Globus pallidus (tissue), 1 donor: ENCODE measurements at places on chromosomes 2 and 18.

DNA sequence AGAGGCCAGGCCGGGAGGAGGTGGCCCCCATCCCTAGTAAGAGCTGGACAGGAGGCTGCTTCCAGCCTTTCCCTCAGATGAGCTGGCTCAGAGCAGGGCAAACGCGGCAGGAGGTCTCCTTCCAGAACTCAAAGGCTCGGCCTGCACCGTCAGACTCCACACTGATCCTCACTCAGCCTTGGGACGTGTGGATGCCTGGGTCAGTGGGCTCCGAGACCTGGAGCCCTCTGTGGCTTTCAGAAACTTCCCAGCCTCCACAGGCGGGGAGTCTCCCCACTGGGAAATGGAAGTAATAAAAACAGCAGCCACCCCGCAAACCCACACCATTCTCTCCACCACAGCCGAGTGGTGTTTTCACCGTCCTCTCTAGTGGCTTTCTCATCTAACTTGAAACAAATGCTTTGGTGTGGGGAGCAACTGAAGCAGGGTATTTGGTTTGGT lies 54.3 kb downstream of the INPP5D start:
- no peak for DNase-seq

DNA sequence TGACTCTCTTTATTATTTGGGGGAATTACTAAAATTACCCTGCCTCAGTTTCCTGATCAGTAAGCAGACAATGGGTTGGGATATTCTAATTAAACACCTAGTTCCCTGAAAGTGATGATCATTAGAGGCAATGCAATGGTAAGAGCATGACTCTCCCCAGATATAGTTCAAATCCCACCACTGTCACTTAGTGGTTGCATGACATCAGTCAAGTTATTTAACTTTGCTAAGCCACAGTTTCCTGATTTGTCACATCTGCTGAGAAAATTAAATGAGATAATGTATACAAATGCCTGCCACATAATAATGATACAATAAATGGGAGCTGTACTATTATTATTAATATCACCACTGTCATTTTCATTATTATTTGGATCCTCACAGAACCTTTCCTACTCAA lies 29.9 kb downstream of the ZEB2 start:
- no peak for DNase-seq

DNA sequence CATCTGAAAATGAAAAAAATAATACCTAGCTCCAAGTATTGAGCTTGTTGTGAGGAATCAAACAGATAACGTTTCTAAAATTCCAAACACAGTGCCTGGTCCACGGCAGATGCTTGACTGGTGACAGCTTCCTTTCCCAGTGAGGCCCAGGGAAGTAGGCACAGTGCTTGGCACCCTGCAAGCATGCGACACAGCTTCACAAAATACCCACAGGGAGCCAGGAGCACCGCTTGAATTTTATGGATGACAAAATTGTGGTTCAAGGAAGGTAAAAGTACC lies 205.1 kb upstream of the TNP1 start:
- DNase-seq, result no peak

DNA sequence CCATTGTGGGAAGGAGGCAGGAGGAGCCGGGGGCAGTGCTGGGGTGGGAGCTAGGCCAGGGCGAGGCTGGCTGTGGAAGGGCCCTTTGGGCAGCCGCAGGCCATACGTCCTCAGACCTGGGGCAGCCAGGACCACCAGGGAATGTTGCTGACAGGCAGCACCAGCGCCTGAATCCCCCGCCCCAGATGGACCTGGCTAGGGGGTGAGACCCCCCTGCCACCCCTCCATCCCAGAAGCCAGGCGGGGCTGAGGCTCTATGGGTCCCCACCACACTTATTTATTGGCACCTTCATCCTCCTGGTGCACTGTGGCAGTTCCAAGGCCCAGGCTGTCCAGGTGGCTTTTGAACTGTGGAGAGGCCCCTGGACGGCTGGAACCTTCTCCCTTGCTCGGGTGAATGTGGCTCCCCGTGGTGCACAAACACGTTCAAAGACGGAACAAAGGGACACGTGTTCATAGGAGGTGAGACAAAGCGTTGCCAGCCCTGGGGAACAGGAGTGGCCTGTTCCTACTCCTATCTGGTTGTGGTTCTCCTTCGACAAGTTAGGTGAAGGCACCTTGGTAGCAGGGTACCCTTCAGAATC lies 35.1 kb downstream of the RAMP1 start:
- DNase-seq, result no peak

DNA sequence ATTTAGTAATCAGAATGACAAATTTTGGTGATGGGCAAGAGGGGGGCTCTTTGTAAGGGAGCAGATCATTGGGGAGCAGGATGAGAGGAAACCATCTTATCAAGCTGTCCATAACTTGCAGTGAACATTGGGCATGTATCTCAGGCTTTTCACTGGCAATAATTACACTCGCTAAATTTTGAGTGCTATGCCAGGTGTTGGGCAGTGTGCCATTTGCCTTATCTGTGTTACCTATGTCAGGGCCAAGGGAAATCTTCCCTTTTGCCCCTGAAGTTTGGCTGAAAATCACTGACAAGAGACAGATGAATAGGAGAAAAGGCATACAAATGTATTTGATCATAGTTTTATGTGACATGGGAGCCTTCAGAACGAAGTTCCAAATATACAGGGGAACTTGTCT lies 39.0 kb downstream of the NOSTRIN start:
- DNase-seq, result no peak

DNA sequence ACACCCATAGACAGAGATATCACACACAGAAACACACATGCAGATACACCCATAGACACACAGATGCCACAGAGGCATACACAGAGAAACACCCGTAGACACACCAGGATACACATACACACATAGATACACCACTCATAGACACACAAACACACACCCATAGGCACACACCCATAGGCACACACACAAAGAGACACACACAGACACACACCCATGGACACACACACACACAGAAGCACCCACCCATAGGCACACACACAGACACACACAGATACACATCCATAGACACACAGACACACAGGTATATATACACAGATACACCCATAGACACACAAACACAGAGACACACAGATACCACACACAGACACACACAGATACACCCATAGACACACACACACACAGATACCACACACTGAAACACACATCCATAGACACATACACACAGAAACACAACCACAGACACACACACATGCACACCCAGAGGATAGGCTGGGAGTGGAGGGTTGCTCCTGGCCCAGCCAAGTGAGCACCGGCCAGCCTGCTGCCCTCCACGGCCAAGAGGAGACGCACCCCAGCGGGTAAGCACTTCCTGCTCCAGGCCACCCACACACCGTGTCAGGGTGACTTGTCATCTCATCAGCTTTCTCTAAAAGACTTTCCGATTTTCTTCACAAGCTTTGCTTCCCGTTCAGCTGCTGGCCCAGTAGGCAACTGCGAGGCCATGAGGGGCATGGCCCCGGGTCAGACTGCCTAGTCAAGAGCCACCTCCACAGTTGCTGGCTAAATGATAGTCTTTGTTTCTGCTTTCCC lies 14.1 kb upstream of the CNNM3 start:
- no peak for DNase-seq

- DNase-seq, result no peak
These were observed 22.1 kb downstream of the HTR2B start for GRCh38 chr2:231102772-231103171.

GRCh38 chr2:46493241-46493970 lies 14.0 kb downstream of the TMEM247 start:
- DNase-seq, result no peak

DNA sequence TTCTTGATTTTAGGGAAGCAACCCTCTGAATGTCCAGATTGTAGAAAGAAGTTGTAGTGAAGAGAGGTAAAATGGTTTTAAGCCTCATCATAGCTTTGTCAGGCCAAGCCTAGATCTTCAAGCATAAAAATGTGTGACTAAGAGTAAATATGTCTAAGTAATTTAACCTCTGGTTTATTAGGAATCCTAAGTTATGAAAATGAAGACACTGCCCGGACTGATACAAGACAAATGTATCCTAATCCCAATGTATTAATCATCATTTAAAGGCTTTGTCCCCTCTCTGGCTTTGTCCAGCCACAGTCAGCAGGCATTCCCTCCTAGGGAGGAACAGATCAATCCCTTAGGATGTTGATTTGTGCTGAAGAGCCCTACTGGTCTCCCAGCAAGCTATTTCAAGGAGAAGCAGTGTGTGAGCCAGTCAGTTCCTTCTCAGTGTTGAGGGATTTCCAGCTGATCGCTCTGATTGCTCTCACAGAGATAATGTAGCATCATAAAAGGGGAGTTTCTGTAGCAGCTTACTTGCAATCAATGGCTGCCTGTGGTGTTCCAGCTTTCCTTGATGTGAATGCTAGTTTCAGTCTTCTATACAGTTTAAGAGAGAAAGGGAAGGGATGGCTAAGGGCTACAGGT lies 796.1 kb downstream of the EPHA4 start:
- DNase-seq, result no peak

- no peak for DNase-seq
These were observed 28.0 kb upstream of the PSME4 start for GRCh38 chr2:53998834-53999233.

DNA sequence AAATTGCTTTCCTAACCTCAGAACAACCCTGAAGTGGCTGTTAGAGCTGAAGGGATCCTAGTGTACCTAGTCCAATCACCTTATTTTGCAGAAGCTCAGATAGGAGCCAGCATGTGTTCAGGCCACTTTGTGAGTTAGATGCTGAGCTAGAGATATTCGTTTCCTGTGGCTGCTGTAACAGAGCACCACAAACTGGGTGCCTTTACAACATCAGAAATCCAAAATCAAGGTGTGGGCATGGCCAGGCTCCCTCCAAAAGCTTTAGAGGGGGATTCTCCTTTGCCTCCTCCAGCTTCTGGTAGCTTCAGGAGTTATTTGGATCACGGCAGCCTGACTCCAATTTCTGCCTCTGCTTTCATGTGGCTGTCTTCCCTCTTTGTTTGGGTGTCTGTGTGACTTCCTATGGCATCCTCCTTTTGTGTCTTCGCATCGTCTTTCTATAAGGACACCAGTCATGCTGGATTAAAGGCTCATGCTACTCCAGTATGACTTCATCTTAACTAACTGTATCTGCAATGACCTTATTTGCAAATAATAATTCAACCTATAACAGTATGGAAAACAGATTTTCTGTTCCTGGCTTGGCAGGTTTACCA lies 86.3 kb upstream of the TGFA start:
- no peak for DNase-seq

- DNase-seq, result no peak
These were observed 1241.2 kb upstream of the CDH2 start for GRCh38 chr18:29418136-29418535.

DNA sequence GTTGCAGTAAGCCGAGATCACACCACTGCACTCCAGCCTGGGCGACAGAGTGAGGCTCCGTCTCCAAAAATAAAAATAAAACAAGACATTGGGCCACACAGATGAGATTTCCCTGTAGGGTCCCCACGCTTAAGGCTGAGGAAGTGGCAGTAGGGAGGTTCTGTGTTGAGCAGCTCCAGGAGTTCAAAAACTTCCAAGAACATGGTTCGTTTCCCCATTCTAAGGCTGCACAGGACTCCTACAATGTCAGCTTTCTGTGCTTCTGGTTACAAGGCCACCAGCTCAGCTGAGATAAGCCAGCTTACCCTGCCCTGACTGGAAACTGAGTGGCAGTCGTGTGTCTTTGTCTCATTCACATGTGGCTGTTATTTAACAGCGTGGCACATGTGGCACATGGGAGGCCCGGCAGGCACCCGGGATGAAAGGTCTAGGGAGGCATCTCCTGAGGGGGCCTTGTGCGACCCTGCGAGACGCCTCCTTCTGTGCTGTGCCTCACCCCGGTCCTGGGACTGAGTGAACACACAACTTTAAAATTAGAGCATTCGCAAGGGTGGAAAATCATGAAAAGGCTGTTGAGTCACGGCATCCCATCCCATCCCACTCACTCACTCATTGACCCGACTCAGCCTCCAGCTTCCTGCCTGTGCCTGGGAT lies 7.7 kb downstream of the ITGB1BP1 start:
- no peak for DNase-seq

DNA sequence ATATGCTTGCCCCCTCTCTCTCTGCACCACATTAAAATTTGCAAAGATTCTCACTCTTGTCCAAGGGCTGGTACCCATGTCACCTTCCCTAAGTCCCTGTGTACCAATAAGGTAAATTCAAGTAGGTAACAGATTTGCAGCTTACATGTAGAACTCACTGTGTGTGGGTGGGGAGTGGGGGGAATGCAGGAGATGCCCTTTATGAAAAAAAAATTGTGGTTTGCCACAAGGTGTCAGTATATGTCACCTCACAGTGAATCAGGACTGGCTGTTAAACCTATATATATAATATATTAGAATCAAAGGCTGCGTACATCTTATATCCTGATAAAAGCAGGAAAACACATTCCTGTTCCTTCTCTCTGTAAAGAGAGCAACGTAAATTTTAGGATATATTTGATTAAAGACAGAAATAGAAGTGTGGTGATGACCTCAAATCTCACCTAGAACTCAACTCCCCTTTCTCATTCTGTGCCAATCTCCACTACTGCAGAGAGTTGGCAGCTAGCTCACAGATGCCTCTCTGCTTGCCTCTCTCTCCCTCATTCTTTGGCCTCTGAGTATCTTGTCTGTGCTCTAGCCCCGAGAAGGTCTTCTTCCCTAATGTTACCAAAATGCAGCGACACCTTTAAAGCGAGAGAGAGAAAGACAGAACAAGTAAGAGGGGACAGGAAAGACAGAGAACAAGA lies 536 bp downstream of the XDH start:
- DNase-seq, result no peak

GRCh38 chr2:119673796-119674195 lies 5.2 kb upstream of the TMEM177 start:
- DNase-seq, result no peak

GRCh38 chr2:202270487-202270886 lies 4.9 kb downstream of the NOP58 start:
- no peak for DNase-seq

DNA sequence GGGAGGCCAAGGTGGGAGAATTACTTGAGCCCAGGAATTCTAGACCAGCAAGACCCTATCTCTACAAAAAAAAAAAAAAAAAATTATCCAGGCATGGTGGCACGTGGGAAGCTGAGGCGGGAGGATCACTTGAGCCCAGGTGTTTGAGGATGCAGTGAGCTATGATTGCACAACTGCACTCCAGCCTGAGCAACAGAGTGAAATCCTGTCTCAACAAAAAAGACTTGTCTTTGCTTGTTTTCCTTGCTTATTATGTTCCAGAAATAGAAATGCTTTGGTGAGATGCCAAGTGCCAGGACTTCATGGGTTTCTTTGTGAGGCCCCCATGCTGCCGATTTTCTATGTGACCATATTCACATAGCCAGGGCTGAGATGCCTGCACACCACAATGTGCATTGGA lies 9.0 kb downstream of the DCDC2C start:
- DNase-seq, result no peak

- DNase-seq, result no peak
These were observed 797.8 kb downstream of the CCDC85A start for GRCh38 chr2:56981554-56981953.

DNA sequence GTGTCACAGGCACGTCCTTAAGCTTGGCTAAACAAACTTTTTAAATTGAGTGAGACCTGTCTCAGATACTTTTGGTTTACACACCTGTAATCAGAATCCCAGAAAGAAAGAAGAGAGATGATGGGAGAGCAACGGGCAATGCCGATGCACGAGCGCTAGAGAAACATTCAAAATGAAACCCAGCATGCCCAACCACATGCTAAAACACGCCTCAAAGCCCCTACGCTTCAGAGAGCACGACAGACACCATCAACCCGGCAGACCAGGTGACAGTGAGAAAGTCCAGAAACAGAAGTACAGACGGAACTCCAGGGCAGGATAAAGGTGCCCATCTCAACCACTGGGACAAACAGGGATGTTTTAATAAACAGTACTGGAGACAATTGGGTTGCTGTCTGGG lies 85.5 kb downstream of the HDAC4 start:
- DNase-seq, result no peak
